Type B pancreatic cell (in vitro differentiated cells): ENCODE measurements at places on chromosomes 4 and X.

- DNase-seq = no peak
These were observed 355.4 kb downstream of the ANK2 start for GRCh38 chr4:113404841-113405240.

DNA sequence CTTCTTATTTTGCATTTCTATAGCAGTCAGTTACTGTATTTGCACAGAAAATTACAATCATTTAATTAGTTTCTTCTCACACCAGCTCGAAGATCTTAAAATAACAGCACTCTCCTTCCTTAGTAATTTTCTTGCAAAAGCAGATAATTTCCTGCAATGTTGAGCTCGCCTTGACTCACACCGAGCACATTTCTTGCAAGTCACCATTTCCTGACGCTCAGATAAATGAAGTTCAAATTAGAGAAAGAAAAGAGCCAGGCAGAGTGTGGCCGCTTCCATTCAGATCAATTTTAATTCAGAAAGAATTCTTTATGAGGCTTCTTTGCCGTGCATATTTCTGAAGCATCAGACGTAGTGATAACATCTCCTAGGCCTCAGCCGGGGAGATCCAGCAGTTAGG lies 10.1 kb downstream of the SORCS2 start:
- DNase-seq = no peak

DNA sequence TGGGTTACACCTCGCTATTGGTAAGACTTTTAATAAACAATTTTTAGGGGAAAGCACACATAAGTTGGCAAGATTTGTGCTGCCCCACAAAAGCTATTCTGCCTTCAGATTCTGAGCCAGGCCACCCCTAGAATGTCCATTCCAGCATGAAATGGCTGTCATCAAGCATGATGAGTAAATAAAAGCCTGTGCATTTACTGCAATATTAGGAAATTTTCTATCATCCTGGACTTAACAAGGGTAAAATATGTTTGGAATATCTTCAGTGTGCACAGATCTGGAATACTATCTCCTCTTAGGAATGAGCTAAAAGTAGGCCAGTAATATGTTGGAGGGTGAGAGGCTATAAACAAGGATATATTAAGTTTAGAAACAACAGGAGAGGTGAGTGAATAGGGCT lies 510.9 kb downstream of the ANKRD50 start:
- DNase-seq = no peak

DNA sequence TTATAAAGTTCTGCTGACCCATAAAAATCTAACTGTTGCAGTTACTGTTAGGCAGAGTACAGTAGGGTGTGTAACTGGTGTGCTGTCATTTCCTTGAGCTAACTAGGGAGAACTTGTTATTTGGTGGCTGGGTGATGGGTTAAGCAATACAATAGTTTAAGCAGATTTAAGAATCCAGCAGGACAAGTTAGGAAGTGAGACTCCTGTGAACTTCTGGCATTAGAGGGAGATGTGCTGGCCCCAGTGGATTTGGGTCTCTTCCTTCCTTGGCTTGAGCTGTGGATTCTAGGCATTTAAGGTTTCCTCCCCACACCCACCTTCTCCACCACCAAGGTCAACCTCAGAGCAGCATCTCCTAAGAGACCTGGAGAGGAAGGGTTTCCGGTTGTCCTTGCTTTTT lies 70.5 kb downstream of the CLCN5 start:
- no peak for DNase-seq

DNA sequence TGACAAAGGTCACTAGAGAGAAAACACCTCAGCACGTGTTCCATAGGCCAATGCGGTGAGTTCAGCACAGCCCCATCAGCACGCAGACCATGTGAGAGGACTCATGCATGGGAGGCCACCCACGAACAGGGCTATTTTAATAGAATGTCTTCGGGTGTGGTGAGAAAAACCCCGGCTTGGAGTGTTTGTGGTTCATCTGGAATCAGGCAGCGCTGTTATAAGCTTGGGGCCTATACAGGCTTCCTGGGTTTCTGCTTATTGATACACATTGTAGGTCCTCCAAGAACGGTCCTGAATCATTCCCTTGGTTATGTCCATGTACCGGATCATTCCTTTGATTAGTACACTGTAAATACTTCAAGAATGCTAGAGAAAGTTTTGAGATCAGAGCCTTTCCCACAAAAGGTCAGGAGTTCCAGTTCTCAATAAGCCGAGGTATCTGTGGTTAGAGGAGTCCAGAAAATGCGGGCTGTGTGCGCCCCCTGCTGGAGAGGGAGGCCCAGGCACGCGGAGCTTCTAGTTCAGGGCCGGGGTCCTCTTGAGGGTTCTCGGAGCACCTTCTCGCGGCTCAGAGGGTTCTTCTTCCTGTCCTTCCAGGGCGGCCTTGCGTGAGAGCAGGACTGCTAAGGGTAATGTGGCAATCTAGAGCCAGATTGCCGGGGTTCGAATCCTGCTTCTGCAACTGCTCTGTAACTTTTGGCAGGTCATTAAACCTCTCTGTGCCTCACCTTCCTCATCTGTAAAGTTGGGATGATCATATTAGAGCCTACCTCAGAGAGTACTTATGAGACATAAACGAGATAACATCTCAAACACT lies 51.8 kb downstream of the TLR10 start:
- peak; percentile 85 for DNase-seq

DNA sequence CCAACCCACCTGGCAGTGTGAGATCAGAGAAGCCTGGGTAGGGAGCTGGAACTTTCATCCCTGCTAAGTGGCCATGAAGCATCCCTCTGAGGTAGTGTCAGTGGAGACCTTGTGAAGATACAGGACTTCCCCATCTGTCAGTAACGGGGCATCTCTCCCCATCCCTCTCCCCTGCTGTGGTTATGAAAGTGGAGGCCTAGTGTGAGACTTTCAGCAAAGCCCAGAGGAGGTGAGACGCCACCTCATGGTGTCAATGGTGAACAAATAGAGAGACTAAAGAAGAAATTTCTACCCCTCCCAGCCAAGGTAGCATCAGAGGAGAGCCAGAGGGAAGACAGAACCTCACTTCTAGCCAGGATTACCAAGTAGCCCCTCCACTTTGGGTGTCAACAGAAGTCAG lies 150.2 kb downstream of the VEGFC start:
- no peak for DNase-seq

DNA sequence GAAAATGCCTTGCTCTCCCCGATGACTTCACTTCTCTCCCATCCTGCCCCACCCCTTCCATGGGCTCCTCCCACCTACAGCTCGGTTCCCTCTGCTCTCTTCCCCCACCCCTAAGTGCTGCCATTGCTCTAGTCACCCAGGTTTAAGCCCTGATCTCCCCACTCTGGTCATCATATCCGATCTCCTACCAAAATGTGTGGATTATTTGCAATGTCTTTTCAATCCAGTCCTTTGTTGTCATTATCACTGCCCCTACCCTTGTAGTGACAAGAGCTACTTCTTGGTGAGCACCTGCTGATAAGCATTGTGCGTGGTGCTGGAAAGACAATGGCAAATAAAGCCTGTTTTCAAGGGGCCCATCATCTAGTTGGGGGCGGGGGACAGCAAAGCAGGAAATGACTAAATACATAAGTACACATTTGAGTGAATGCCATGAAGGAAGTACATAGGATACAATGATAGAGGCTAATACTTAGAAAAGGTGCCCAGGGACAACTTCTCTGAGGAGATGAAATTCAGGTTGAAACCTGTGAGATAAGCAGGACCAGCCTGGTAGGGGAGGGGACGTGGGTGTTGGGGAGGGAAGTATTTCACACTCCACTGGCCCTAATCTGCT lies 63.8 kb downstream of the DLG3 start:
- no peak for DNase-seq

GRCh38 chrX:72624194-72624593 lies 51.6 kb upstream of the HDAC8 start:
- DNase-seq = no peak

DNA sequence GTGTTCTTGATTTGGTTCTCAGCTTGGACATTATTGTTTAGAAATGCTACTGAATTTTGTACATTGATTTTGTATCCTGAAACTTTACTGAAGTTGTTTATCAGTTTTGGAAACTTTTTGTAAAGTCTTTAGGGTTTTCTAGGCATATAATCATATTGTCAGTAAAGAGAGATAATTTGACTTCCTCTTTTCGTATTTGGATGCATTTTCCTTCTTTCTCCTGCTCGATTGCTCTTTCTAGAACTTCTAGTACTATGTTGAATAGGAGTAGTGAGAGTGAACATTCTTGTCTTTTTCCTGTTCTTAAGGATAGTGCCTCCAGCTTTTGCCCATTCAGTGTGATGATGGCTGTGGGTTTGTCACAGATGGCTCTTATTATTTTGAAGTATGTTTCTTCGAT lies 24.1 kb downstream of the TMPRSS11A start:
- DNase-seq = no peak

GRCh38 chr4:79107014-79107413 lies 167.8 kb upstream of the PAQR3 start:
- DNase-seq = no peak

DNA sequence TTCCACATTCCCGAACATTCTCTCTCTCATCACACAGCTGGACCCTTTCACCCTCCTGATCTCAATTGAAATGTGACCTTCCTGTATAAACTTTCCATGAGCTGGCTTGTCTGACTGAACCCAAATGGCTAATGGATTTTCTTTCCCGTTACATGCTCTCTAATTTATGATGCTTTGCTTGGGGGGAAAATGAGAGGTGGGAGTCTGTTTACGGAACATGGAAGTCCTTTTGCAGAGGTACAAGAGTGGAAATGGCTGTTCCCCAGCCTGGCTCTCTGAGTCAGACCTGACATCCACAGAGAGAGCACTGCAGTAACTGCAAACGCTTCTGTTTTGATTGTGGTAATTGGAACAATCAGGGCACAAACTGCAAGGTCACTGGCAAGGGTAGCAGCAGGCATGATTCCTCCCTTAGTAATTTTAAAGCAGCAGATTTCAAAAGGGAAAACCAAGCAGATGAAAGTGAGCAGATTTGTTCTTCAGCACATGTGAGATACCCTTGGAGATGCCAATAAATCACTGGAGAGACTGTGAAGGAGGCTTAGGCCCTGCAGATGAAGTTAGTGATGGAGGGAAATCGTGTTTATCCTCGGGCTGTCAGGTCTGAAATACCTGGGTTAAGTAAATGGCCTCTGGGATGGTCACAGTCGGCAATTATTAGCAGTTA lies 83.9 kb downstream of the SNCA start:
- no peak for DNase-seq

DNA sequence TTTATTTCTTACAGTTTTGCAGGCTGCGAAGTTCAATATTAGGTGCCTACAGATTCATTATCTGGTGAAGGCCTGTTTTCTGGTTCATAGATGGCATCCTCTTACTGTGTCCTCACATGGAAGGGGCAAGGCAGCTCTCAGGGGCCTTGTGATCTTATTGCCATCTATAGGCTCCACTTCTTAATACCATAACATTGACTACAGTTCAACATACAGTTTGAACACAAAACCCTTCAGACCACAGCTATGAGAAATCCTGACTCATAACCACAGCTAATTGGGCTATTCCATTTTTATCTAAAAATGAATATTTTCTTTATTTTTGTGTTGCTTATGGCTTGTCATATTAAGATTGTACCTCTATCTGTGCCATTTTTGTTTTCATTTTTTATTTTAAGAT lies 72.3 kb downstream of the STAG2 start:
- DNase-seq = no peak

DNA sequence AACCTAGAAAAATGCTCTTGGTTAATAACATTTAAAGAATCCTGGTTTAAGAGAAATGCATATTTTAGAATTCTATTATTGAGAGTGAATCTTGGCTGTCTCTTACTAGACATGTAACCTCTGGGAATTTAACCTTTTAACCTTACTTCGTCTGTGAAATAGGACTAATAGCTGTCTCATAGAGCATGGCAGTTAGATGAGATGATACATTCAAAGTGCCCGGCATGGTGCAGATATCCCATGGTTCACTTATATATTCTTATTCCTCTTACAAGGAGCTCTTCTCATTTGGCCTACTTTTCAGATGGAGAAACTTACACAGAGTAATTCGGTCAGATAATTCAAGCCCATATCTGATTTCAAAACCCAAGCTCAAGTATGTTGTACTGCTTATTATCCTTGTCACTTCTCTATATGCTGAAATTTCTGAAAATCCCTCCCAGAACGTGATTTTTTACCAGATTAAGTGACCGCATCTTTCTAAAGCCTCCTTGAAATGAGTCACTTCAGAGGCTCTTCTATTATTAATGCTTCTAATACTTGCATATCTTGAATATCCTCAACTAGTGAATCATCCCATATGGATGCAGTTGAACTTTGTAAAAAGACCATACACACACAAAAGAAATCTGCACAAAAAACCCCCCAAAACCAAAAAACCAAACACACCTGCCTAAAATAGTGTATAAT lies 4.9 kb downstream of the CDKN2AIP start:
- no peak for DNase-seq

- DNase-seq = no peak
These were observed 35.3 kb upstream of the DCX start for GRCh38 chrX:111447298-111447697.

DNA sequence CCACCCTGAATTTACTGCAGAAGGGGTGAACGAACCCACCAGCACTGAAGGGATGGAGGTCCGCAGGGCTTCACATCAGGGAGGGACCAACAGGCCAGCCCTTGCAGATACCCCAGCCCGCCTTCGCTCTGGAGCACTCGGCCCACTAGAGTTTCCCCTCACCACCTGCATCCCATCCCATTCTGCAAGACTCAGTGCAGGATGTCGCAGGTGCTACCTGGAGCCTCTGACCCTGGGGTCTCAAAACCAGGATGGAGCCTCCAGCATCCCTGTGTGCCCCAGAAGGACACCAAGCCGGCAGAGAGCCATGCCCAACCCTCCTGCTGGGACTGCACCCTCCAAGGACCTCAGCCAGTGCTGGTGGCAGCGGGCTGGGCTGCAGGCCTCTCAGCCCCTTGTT lies 57.6 kb upstream of the ADRA2C start:
- no peak for DNase-seq

- no peak for DNase-seq
These were observed 9.3 kb downstream of the SCOC start for GRCh38 chr4:140382732-140383131.

DNA sequence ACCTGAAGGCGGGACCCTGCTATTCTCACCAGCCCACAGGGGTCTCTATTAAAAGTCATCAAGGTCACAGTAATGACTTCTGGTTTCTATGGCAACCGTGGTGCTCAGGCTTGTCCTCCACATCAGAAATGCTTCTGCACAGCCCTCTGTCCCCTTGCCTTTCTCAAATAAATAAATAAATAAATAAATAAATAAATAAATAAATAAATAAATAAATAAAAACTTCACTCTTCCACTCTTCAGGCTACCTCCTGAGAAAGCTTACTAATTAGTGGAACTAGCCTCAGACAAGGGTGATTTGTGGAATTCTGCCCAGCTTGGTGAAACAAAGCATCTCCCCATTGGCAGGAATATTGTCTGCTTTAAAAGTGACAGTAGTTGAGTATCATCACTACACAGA lies 5.5 kb upstream of the RAB40A start:
- DNase-seq = no peak
